Neural progenitor cell (in vitro differentiated cells): ENCODE measurements at places on chromosomes 7 and 10. TPM values are rescaled to one million over a fixed set of nuclear protein-coding genes. Genes with fewer than 3 reads are reported as not detected.

DNA sequence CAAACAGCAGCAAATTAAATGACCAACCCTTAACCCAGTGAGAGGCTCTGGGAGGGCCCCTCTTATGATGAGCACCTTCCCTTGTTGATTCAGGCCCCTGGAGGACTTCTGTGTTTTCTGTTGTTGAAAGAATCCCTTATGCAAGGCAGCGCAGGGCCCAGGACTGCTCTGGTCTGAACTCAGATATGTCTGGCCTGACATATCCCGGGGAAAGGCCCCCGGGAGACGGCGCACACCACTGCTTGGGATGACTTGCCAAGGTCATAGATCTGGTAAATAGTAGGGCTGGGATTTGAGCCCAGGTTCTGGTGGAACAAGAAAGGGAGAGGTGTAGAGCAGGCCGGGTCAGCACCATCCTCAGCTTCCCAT lies 124.0 kb downstream of the AOAH start:
- H3K27me3 ChIP-seq: no peaks in the 10 kb centered on the region
- no peak overlapping the region for H3K27ac ChIP-seq
- H3K4me1 ChIP-seq: peaks cover under 1% of the 10 kb centered on the region
- H3K4me3 ChIP-seq: no peak overlapping the region

DNA sequence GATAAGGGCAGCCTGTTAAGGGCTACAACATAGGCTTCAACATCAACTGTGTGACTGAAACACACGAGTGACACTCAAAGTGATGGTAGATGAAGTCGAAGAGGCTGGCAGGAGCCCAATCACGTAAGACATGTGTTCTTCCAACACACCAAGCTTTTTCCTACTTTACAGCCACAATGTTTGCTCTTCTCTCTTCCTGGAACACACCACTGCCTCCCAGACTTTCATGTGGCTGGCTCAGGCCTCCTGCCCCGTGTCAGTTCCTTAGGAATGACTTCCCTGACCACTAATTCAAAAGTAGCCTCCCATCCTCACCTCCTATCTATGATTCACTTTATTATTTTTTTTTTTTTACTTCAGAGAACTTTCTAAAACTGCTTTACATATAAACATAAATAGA lies 209.2 kb downstream of the GPAM start:
- H3K27me3 ChIP-seq: no peaks in the 10 kb centered on the region
- H3K4me1 ChIP-seq: no peaks in the 10 kb centered on the region
- H3K4me3 ChIP-seq: no peak overlapping the region
- no peaks in the 10 kb centered on the region for H3K36me3 ChIP-seq
- no peak overlapping the region for H3K27ac ChIP-seq

DNA sequence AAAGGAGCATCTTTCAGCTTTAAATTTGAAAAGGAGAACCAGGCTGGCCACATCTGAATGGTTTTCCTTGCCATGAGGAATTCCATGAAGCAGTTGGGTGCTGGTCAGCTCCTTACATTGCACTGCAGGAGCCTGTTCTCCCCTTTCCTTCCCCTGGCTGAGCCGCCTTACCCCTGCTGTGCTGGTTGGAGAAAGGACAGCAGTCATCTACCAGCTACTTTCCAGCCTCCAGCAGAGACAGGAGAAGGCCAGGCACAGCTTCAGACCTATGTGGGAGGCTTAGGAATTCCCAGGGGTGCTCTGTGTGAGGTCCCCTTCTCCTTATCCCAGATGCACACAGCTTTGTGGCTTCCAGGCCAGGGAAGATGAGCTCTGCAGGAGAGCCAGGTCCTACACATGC lies 4.7 kb downstream of the C10orf71 start:
- peaks cover 17% of the 10 kb centered on the region for H3K4me1 ChIP-seq
- DNase-seq: no peak
- no peaks in the 10 kb centered on the region for H3K36me3 ChIP-seq
- H3K4me3 ChIP-seq: no peak overlapping the region
- no peak overlapping the region for H3K27ac ChIP-seq
- H3K27me3 ChIP-seq: peaks cover 11% of the 10 kb centered on the region

DNA sequence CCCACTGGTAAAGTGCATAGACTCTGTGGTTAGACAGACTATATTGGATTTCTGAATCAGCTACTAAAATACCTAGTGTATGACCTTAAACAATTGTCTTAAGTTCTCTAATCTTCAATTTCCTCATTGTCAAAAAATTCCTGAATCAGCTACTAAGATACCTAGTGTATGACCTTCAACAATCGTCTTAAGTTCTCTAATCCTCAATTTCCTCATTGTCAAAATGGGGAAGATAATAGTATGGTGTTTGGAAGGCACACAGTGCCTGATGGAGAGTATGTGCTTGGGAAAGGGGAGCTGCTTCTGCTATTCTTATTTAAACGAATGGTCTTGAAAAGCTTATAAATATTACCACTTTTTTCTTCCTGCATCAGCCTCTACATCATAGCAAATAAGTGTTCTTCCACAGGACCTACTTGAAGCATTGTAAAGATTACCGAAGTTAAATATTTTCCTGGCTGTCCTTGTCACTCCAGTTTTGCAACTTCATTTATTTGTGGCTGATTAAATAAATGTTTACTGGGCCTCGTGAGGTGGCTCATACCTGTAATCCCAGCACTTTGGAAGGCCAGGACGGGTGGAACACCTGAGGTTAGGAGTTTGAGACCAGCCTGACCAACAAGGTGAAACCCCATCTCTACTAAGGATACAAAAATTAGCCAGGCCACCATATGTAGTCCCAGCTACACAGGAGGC lies 64.4 kb upstream of the ITGA8 start:
- no peak for DNase-seq
- no peak overlapping the region for H3K27ac ChIP-seq
- H3K4me1 ChIP-seq: no peaks in the 10 kb centered on the region
- H3K27me3 ChIP-seq: no peaks in the 10 kb centered on the region
- no peaks in the 10 kb centered on the region for H3K36me3 ChIP-seq
- H3K4me3 ChIP-seq: no peak overlapping the region

GRCh38 chr7:46035166-46035565 lies 114.1 kb upstream of the IGFBP3 start:
- H3K27me3 ChIP-seq: no peaks in the 10 kb centered on the region
- no peaks in the 10 kb centered on the region for H3K36me3 ChIP-seq
- no peak overlapping the region for H3K4me3 ChIP-seq

GRCh38 chr10:68165643-68166042 lies 56.4 kb downstream of the MYPN start:
- H3K36me3 ChIP-seq: no peaks in the 10 kb centered on the region
- DNase-seq: no peak
- no peaks in the 10 kb centered on the region for H3K4me1 ChIP-seq
- no peak overlapping the region for H3K27ac ChIP-seq
- no peaks in the 10 kb centered on the region for H3K27me3 ChIP-seq

- peaks cover 25% of the 10 kb centered on the region for H3K4me1 ChIP-seq
- H3K27ac ChIP-seq: no peak overlapping the region
- H3K4me3 ChIP-seq: peak overlapping the region; percentile 56
- DNase-seq: peak; percentile 77
- no peaks in the 10 kb centered on the region for H3K27me3 ChIP-seq
These were observed 107.5 kb downstream of the REEP3 start for GRCh38 chr10:63628526-63629362.

GRCh38 chr10:94131885-94132284 lies 138.2 kb downstream of the PLCE1 start:
- no peaks in the 10 kb centered on the region for H3K36me3 ChIP-seq
- DNase-seq: no peak
- no peak overlapping the region for H3K27ac ChIP-seq

DNA sequence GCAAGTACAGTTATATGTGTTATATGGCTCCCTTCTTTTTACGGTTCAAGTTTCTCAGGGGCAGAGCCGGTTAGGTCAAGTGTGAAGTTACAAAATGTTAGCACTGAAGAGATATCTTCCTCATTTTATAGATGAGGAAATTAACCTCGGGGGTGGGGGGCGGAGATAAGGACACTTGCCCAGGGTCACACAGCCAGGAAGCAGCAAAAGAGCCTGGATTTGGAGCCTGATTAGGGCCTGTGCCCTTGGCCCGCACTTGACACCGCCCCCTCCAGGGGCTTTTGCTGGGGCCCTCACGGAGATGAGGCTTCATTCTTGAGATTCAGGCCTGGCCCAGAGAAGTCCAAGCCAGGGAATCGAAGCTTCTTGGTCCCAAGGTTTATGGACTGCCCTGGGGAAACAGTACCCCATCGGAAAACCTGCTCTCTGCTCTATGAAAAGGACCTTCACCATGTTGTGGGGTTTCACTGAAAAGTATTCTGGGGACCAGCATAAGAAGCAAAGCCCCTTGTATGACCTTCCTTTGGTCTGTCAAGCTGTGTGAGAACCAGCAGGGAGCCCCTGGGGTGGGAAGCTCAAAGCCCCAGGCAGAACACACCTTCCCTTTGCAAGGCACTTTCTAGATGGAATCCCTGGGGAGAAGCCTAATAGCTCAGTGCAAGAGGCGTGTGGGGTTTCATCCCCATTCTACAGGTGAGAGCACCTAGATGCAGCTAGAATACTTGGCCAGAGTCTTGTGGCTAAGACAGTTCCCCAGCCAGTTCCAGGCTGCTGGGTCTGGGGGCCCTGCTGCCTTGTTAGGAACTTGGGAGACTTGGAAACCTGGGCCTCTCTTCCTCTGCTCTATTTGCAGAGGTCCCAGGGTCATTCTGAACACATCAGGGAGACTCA lies 21.9 kb downstream of the UNC5B start:
- H3K36me3 ChIP-seq: no peaks in the 10 kb centered on the region
- DNase-seq: no peak
- H3K4me3 ChIP-seq: no peak overlapping the region

LIPM gene
- not detected in 2 replicates for total RNA-seq

SYNPO2L gene
- total RNA-seq: 0.06 and 0.13 TPM in 2 replicates

MOGAT3 gene
- total RNA-seq: not detected in 2 replicates

BPGM gene
- 25.5 and 49.7 TPM in 2 replicates for total RNA-seq

GOLGA7B gene
- total RNA-seq: 0.09 TPM in 1 of 2 replicates, not detected in the other

DLG5 gene
- total RNA-seq: 22.2 and 33.3 TPM in 2 replicates
